ENCODE measurements at places on chromosomes 1 and 21. TPM values are rescaled to one million over a fixed set of nuclear protein-coding genes. Genes with fewer than 3 reads are reported as not detected.

LCE3C gene
- not detected for total RNA-seq

SCP2 gene
- 59.5 TPM for total RNA-seq

ARHGAP30 gene
- total RNA-seq, result 180 TPM

CRABP2 gene
- 4.4 TPM for total RNA-seq

GJA4 gene
- not detected for total RNA-seq

CFAP126 gene
- total RNA-seq, result not detected

CFHR2 gene
- not detected for total RNA-seq

SPRR4 gene
- not detected for total RNA-seq

IRF6 gene
- 0.35 TPM for total RNA-seq

C1orf56 gene
- total RNA-seq, result 0.71 TPM

RNU1-3 gene
- total RNA-seq, result 1,202 TPM

CD84 gene
- total RNA-seq, result 15.7 TPM

USF1 gene
- 51.6 TPM for total RNA-seq

PADI3 gene
- not detected for total RNA-seq
